ENCODE measurements at places on chromosomes 3 and 15. TPM values are rescaled to one million over a fixed set of nuclear protein-coding genes. Genes with fewer than 3 reads are reported as not detected.

TMEM266 gene
- 0.08 TPM for total RNA-seq

ANKRD63 gene
- total RNA-seq, result not detected

ARPP21 gene
- total RNA-seq, result not detected

IQCF5 gene
- total RNA-seq, result not detected

CLN6 gene
- total RNA-seq, result 18.5 TPM

CAMK2N2 gene
- 0.24 TPM for total RNA-seq

UROC1 gene
- total RNA-seq, result not detected

PPIB gene
- 260 TPM for total RNA-seq

MYO5A gene
- 18.8 TPM for total RNA-seq

TRH gene
- not detected for total RNA-seq

HESX1 gene
- total RNA-seq, result 0.80 TPM

CIDEC gene
- not detected for total RNA-seq

PAQR9 gene
- not detected for total RNA-seq

C3orf85 gene
- not detected for total RNA-seq

SLC22A13 gene
- 0.64 TPM for total RNA-seq

SELENOK gene
- total RNA-seq, result 23.7 TPM

Data from esophagus mucosa (tissue), 1 donor.